Caco-2 (cell line): ENCODE measurements at places on chromosomes 7 and 10.

DNA sequence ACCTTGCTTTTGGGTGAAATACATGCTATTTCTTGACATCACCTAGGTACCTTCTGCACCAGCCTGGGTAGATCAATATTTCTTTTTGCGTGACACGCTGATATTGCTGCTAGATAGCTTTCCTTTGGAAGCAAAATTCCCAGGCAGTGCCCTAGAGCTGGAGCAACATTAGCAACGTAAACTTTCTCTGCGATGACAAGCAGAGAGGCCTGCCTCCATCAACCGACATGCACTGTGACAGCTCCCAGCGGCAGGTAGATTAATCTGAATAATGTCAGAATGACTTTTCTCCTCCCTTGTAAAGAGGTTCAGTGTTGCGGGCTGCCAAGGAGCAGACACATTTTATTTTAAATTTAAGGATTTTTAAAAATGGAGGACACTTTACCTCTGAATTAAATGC, 307.4 kb downstream of the GALNT17 start:
- no peak overlapping the region for H3K27ac ChIP-seq
- H3K4me1 ChIP-seq, result no peaks in the 10 kb centered on the region
- no peaks in the 10 kb centered on the region for H3K27me3 ChIP-seq

DNA sequence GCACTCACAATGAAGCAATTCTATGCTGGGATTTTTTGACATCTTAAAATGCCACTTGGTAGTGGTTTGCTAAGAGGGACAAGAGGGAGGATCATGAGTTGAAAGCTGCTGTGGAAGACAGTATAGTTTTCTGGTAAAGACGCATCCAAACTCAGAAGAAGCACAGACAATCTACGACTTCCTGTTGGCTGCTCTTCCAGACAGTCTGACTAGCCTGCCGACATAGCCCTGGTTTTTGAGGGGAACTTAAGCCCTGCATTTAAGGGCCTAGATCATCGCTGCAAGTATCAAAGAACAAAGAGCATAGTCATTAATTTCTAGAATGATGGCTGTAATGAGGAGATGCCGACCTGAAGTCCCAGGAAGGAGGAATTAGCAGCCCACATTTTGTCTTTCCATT, 99.9 kb upstream of the IKZF1 start:
- no peak overlapping the region for H3K27ac ChIP-seq
- H3K4me1 ChIP-seq, result no peaks in the 10 kb centered on the region
- no peaks in the 10 kb centered on the region for H3K27me3 ChIP-seq
- DNase-seq, result no peak
- H3K4me3 ChIP-seq, result no peak overlapping the region

- peak overlapping the region; percentile 82 for H3K4me3 ChIP-seq
- no peaks in the 10 kb centered on the region for H3K27me3 ChIP-seq
- H3K4me1 ChIP-seq, result peaks cover 30% of the 10 kb centered on the region
- peak; percentile 78 for DNase-seq
- no peaks in the 10 kb centered on the region; the same call in 1 of the 2 replicates for H3K36me3 ChIP-seq
Measured at GRCh38 chr10:18659819-18660535, 746 bp downstream of the ARL5B start.

DNA sequence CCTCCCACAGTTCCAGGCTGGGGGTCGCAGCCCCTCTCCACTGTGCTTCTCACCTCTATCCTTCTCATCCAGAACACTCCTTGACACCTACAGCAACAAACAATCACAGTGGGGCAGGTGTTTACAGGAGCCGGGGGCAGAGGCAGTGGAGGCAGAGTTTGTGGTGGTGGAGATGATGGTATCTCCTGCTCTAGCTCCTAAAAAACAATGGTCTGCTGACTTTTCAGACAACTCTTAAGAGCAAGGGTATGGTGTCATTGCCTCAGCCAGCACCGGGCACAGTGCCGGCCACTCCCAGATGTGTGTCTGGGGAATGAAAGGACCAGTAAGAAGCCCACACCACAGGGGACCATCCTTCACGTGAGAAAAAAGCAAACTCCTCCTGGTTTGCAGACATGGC, 36.3 kb upstream of the ANTXRL start:
- no peaks in the 10 kb centered on the region for H3K27me3 ChIP-seq
- H3K4me1 ChIP-seq, result no peaks in the 10 kb centered on the region
- DNase-seq, result no peak
- no peak overlapping the region for H3K27ac ChIP-seq
- no peak overlapping the region for H3K4me3 ChIP-seq
- no peaks in the 10 kb centered on the region for H3K36me3 ChIP-seq

DNA sequence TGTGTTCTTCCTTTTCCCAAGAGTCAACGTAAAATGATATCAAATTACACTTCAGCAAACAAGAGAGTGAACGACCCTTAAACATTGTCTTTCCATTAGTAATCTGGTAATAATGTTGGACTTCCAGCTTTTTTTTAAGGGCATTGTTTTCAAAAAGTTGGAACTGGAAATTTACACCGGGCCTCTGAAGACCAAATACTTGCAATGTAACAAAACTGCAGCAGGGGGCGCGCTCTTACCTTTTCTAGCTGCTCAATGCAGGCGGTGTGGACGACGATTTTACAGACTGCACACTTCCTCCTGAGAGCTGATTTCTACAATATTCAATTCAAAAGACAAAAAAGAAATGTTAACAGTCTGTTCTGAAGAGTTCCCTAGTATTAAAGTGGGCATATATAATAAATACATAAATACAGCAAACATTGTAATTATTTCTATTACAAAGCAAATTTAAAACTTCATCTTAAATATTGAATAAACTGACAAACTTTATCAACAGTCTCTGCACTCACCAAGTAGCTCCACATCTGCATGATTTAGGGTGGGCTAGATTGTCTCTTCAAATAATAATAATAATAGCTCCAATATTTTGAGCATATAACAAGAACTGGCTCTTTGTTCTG, 190.4 kb downstream of the DGKI start:
- peak; percentile 66 for DNase-seq
- H3K4me1 ChIP-seq, result no peaks in the 10 kb centered on the region
- no peak overlapping the region for H3K4me3 ChIP-seq
- H3K27ac ChIP-seq, result no peak overlapping the region
- H3K27me3 ChIP-seq, result no peaks in the 10 kb centered on the region

DNA sequence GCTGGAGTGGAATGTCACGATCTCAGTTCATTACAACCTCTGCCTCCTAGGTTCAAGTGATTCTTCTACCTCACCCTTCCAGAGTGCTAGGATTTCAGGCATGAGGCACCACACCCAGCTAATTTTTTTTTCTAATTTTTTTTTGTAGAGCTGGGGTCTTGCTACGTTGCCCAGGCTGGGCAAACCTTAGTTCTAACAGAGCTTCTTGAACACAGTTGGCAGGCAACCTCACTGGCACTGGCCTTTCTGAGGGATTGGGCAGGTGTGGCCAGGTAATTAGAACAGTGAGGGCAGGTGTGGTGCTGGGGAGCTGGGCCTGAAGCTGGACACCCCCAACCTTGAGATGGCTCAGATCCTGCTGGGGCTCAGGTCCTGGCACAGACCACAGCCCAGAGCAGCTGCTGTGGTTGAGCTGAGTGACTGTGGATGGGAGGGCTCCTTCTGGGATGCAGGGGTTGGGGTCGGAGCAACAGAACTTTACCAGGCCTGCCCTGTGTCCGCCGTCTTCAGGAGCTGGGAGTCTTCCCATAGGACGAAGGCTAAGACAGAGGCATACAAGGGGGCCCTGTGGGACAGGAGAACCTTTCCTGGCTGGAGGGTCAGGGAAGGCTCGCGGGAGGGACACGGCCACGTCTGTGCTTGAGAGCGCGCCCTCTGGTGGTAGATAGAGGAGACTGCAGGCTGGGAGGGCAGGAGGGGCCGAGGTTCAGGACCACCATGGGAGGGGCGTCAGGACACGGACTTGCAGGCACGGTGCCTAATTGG, 48.2 kb downstream of the COL26A1 start:
- H3K4me1 ChIP-seq, result no peaks in the 10 kb centered on the region
- H3K27me3 ChIP-seq, result no peaks in the 10 kb centered on the region
- no peak overlapping the region for H3K4me3 ChIP-seq
- peak; percentile 57 for DNase-seq

- no peak overlapping the region for H3K4me3 ChIP-seq
- H3K27me3 ChIP-seq, result no peaks in the 10 kb centered on the region
- H3K27ac ChIP-seq, result no peak overlapping the region
- no peak for DNase-seq
Measured at GRCh38 chr10:107653832-107654287, 489.4 kb upstream of the SORCS1 start.

DNA sequence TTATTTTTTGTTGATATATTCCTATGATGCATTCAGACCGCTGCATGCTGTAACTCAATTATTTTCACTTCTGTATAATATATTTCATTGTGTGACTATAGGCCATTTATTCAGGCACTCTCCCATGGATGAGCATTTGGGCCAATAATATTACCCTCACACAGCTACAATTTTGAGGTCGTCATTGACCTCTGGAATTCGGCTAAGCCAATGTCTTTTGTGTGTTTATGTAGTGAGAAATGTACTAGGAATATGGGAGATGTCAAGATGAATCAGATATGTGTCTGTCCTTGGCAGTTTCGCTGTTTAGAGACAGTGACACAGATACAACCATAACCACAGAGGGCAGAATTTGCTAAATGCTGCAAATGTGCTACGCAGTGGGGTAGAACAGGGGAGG, 474.2 kb downstream of the ADRA2A start:
- 0 out of 2 replicates have a peak, but pooled peaks cover under 1% of the 10 kb centered on the region for H3K4me1 ChIP-seq
- no peaks in the 10 kb centered on the region for H3K27me3 ChIP-seq
- H3K36me3 ChIP-seq, result no peaks in the 10 kb centered on the region

GRCh38 chr7:143256932-143257331, 6.3 kb upstream of the GSTK1 start:
- H3K36me3 ChIP-seq, result no peaks in the 10 kb centered on the region
- DNase-seq, result no peak
- no peak overlapping the region for H3K4me3 ChIP-seq
- no peak overlapping the region for H3K27ac ChIP-seq

DNA sequence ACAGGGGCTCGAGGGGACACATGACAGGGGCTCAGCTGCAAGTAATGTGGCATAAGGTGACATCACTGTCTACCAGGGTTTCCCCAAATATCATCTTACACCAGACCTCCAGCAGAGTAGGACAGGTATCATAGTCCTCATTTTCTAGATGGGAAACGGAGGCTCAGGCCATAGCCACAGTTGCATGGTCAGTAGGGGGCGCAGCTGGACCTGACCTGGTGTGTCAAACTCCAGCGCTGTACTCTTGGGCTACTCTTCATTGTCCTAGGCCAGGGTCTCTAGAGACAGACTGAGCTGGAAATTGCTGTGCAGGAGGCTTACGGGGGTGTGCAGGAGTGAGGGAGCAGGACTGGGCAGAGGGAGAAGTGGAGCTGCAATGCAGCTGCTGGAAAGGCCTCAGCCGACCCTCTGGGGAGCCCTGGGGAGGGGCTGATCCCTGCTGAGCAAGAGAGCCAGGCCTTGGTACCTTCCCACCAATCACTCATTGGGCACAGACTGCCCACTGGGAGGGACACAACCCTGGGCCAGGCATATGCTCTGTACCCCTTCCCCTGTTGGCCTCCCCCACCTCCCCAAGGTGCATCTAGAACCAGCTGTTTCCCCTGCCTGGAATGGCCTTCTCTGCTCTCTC, 89.9 kb downstream of the CDH23 start:
- no peaks in the 10 kb centered on the region for H3K4me1 ChIP-seq
- no peaks in the 10 kb centered on the region; the same call in 1 of the 2 replicates for H3K27me3 ChIP-seq

GRCh38 chr10:89090756-89091445, 100.3 kb downstream of the FAS start:
- no peaks in the 10 kb centered on the region for H3K36me3 ChIP-seq
- no peaks in the 10 kb centered on the region; the same call in 1 of the 2 replicates for H3K27me3 ChIP-seq
- H3K4me1 ChIP-seq, result no peaks in the 10 kb centered on the region

DNA sequence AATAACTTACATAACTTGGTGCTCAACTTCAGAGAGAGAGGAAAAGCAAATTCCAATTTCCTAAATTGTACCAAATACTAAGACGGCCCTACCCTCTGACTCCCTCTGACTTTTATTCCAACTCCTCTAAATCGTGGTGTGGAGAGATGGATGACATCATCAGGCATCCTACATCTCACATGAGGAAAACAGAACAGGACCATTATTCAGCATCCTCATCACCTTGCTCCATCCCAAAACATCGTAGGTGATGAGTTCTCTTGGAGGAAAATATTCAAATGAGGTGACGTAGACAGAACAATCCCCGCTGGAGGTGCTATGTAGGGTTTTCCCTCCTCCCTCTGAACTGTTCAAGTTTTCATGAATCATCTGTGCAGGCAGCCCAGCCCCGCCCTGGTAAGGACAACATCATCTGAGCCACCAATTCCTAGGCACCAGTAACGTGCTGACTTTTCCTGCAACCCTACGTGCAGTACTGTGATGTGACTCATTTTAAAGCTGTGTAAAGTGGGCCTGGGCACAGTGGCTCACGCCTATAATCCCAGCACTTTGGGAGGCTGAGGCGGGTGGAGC, 167.2 kb downstream of the CALN1 start:
- DNase-seq, result no peak
- no peaks in the 10 kb centered on the region for H3K4me1 ChIP-seq
- H3K27me3 ChIP-seq, result no peaks in the 10 kb centered on the region
- no peak overlapping the region for H3K27ac ChIP-seq
- H3K4me3 ChIP-seq, result no peak overlapping the region

GRCh38 chr10:75230600-75231038, 5.1 kb downstream of the COMTD1 start:
- peaks cover 9% of the 10 kb centered on the region for H3K36me3 ChIP-seq
- peak; percentile 89 for DNase-seq
- peak overlapping the region; percentile 62 for H3K27ac ChIP-seq
- H3K4me1 ChIP-seq, result peaks cover 58% of the 10 kb centered on the region

DNA sequence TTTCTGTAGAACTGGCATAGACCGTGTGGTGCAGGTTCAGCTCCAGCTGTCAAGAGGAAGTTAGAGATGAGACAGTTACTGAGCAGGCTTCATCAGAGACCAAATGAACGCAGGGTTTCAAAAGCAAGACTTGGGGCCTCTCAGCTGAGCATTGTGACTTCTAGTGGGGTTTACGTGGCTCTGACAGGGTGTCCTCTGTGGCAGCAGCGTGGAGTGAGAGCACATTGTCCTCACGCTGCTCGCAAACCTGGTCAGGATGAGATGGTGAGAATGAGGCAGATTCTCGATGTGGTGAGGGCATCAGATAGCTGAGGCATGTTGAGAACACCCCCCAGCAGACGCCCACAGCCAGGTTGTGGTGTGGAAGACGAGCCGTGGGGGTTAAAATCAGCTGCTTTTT, 126.0 kb downstream of the DNAJB6 start:
- no peak for DNase-seq
- no peaks in the 10 kb centered on the region for H3K4me1 ChIP-seq
- H3K27me3 ChIP-seq, result no peaks in the 10 kb centered on the region; the same call in 1 of the 2 replicates
- H3K4me3 ChIP-seq, result no peak overlapping the region
- H3K36me3 ChIP-seq, result no peaks in the 10 kb centered on the region
